ENCODE measurements at places on chromosomes 5 and 9. TPM values are rescaled to one million over a fixed set of nuclear protein-coding genes. Genes with fewer than 3 reads are reported as not detected.

DNA sequence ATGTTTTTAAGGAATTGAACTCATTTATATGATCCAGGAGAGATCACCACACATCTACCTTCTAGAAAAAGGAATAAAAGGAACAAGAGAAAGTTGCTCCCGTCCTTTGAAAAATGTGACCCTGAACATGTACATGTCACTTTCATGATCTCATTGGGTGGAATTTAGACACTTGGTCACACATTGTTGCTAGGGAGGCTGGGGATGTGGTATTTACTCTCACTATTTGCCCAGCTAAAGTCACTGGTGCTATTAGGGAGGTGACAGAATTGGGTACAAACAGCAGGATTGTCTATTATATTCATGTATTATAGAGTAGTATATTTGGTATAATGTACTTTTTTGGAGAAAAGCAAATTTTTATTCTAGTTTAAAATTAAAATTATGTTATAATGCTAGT, 2.1 kb upstream of the CDH10 start:
- DNase-seq: no peak

DNA sequence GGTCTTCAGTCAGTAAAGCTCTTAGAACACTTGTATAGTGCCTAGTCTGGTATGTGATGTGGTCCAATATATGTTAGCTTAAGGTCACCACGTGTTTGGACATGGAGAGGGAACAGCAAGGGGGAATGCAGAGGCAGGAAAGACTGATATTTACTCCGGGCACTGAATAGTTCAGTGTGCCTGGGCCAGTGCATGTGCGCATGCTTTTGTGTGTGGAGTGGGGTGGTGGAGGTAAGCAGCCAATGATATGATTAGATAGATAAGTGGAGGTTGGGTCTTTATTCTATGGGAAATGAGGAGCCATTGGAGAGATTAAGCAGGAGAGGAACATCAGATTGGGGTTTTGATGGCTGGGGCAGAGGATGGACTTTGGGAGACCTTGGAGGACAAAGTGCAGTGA, 14.0 kb downstream of the OR13J1 start:
- DNase-seq: no peak

DNA sequence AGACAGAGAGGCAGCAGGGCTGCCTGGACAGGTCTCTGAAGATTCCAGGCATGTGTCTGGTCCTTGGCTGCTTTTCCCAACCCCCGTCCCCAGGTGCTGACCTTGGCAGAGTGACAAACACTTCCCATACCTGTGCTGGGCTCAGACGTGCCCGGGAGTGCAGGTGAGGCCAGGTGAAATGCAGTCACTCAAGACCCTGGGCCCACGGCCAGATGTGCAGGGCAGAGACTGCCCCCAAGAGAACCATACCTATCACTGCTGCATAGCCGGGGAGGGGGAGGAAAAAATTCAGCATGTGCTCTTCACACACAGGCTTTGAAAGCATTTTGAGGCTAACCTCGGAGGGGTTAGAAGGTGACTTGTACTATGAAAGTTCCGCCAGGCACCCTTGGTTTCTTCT, 22.6 kb downstream of the CCNJL start:
- no peak for DNase-seq

GRCh38 chr9:135151757-135152613, 64.5 kb downstream of the OLFM1 start:
- DNase-seq: no peak

- no peak for DNase-seq
Measured at GRCh38 chr9:74443036-74443750, 53.9 kb upstream of the RORB start.

DNA sequence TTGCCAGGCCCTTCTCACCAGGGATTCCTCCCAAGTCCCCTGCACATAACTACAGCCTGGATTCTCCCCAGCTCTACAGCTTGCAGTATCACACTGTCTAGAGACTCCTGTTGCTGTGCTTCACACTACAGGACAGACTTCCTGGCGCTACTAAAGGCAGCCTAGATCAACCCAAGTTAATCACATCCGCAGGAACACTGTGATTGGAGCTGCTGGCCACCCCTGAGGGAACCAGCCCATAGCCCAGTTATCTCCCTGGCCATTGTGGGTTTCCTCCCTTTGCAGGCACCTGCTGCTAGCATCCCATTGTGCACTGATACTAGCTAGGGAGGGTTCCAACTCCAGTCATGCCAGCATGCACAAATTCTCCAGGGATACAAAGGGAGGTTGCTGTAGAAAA, 53.5 kb downstream of the NLN start:
- DNase-seq: no peak

DNA sequence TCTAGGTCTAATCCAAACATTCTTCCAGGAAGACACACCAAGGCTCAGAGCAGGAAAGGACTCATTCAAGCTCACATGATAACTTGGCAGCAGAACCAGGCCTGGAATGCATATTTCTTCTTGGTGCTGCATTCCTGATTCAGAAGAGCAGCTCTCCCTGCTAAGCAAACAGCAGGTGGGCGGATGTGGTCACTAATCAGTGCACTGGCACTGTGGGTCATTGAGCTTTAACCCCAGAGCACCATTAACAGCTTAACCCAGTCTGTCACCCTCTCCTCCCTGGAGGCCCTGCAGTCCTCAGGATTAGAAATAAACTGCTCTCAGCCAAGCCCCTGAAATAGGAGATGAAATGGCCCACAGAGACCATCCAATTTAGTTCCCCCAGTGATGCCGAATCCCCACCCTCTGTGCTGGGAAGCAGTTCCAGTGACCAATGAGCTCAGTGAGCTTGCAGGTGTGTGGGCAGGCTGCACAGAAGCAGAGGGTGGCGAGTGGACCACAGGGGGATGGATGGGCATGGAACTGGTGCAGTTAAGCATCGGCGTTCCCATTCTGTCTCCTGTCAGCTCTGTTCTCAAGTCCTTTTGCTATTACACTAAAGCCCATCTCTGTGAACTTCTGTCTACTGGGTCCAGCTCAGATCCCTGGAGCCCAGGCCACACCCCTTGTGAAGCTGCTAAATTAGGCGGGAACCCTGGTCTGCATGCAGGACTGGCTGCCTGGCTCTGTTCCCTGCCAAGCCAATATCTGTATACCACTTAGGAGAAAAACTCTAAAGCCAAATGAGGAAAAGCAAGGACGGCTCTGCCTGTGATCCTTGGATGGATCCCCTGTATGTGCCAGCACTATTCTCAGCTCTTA, 16.6 kb upstream of the MEGF9 start:
- DNase-seq: peak; percentile 85

DNA sequence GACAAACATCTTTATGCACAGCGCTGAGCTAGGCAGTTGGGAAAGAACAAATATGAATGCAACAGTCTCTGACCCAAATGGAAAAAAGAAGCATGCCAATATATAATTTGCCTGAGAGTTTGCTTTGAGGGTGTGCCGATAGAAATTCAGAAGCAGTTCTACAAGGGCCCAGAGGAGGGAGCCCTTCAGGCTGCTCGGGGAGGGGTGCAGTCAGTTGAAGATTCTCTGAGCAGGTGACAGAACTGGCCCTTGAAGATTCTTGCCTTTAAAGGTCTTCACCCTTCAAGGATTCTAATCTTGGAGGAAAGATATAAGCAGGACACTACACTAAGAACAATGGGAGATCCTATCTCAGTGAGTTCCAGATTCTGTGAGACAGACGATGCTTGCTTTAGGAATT, 3.7 kb upstream of the PAPPA start:
- DNase-seq: no peak

GRCh38 chr5:140372971-140373487, 13.0 kb downstream of the SLC4A9 start:
- DNase-seq: peak; percentile 79

DNA sequence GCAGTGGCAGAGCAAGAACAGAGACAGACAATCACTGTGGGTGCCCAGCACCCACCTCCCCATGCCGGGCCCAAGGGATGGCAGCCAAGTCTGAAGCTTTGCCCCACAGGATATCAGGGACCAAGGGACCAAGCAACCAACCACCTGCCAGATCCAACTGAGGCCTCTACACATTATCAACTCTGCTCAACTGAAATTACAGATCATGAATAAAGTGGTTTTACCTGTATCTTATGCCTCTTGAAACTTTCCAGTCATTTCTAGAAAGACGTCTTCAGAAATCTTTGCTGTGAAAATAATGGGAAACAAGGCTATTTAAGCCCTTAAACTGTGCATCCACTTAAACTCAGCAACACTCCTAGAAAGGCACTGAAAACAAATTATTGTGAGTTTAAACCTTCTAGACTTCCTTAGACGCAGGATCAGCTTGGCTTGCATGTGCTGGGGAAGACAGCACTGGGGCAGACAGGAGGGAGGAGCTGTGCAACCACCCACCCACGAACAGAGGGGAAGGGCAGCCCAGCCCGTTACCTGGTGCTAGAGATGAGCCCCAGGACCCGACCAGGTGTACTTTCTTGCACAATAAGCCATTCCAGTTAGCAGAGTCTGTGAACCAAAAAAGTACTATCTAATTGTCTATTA, 80.0 kb downstream of the SEMA4D start:
- DNase-seq: no peak

DNA sequence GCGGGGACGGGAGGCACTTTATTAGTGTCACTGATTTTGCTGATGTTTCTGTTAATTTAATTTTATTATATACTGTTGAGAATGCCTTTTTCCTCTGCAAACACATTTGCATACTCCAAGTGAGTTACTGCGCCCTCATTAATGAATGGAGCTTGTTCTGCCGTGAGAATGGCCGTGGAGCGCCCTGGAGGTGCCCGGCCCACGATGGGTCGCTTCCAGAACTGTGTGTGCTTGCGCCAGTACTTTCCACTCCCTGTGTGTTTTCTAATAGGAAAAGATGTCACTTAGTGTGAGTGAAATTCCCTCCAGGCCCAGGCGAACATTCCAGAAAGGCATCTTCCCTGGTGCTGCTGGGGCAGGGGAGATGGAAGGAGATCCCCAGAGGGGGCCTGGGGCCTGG, 30.1 kb downstream of the NDUFS6 start:
- no peak for DNase-seq

DNA sequence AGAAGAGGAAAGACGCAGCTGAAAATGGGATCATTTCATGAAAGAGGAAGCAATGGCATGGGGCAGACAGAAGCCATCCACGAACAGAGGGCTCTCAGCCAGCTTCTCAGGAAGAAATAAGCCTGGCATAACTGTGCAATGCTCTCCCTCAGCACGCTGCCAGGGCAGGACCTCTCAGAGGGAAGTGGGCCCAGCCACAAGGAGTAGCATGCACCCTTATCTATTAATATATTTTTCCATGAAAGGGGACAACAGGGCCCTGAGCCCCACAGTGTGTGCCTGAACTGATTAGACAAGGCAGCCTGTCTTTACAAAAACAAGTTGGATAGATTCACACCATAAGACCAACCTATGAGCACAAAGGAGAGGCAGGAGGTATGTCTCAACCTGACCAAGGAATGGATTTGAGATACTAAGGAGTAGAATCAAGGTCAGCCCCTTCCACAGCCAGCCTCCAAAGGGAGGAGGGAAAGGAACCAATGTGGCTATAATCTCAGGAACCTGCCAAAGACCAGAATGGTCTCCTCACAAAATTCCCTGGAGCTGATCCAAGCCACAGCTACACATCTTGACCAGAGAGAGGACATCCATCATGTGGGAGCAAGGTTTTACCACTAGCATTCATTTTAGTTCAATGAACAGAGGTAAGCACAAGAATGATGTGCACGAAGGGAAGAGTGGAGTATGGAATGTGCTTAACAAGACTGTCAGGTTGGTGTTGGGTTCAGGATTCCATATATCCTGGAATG, 154.8 kb downstream of the SIL1 start:
- DNase-seq: no peak

DNA sequence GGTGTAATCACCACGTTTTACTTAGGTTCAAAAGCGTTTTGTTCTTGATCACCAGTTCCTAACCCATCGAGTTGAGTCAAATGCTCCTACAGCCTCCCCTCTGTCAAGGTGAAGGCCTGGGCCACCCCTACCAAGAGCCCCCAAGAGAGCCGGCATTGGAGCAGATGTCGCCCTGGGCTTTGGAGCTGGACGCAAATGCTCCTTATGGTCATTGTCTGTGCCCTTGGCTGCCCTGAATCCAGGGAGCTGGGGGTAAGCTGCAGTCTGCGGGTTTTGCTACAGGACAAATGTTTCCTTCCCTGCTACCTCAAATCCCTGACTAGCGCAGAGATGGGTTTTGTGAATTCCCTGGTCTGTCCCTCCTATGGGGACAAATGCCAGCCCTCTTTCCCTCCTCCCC, 4.9 kb downstream of the RNF183 start:
- DNase-seq: no peak

- DNase-seq: no peak
Measured at GRCh38 chr9:133576031-133576874, 32.9 kb downstream of the FAM163B start.

DNA sequence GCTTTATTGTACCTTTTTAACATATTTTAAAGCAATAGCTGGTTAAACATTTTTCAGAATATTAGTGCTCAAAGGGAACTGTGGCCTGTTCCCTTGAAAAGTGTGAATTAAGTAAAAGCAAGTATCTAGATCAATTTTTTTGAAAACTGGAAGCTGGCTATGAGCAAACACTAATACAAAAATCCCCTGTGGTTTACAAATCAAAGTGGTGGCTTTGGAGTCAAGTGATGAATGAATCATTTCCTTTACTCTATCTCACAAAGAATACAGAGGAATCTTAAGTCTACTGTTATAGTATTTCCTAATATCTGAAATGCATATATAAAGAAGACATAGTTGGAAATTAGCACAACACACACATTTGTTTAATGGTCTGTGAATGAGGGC, 212.4 kb upstream of the C9orf72 start:
- no peak for DNase-seq

DNA sequence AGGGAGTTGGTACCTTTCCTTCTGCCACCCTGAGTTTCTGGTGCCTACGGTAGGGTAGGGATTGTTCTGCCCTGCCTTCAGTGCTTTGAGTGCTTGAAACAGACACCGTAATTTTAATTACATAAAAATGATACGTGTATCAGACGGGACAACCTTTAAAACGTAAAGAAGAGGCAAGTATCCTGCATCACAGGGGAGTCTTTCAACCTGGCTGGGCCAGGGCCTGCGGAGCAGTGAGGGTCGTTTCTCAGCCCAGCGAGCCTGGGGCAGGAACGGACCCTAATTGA, 483 bp upstream of the DAB2IP start:
- DNase-seq: no peak

DNA sequence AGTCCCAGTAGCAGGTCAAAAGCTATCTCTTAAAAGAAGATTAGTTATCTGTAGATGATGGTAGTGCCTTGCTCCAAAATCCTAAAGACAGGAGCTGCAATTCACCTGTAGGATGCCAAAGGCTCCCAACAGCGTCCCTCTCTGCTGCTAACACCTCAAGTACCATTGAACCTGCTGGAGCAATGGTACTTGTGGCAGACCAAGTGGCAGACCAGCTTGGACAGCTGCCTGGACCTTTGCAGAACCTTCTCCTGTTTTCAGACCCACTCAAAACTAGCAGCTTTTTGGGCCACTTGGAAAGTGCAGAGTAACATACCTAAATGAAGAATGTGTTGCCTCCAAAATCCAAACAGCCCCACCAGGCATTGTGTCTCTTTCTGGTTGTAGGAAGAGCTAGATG, 6.9 kb upstream of the CCDC180 start:
- no peak for DNase-seq

Gene DNM1
- total RNA-seq: 20.0 TPM

Gene EQTN
- not detected for total RNA-seq

Gene DMRTA1
- total RNA-seq: 1.4 TPM

Gene ZNF883
- 3.6 TPM for total RNA-seq

Gene LCN12
- not detected for total RNA-seq

Gene HMMR
- total RNA-seq: 45.7 TPM

Gene TMEM167A
- 175 TPM for total RNA-seq

Gene PRSS3
- not detected for total RNA-seq

Gene FOXI1
- not detected for total RNA-seq

Gene CCL27
- not detected for total RNA-seq

All from H4 (cell line).